ENCODE measurements at places on chromosomes 11 and 22. TPM values are rescaled to one million over a fixed set of nuclear protein-coding genes. Genes with fewer than 3 reads are reported as not detected.
A peak's percentile ranks its signal among the peaks of the same experiment; 100 is the strongest.

DNA sequence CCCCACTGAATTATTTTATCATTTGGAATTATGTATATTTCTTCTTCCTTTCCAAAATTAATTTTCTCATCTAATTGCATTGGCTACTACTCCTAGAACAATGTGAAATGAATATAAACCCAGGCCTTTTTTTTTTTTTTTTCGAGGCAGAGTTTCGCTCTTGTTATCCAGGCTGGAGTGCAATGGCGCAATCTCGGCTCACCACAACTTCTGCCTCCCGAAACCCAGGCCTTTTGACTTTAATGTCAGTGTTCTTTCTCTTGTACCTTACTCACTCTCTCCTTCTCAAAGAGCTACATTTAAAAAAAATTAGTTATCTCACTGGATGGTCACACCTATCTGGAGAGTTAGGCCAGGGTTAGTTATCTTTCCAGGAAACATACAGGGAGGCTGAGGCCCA is 35.3 kb upstream of the LRRC32 start:
- no peak for DNase-seq

GRCh38 chr11:10856689-10857458 is 979 bp downstream of the ZBED5 start:
- no peak for DNase-seq

DNA sequence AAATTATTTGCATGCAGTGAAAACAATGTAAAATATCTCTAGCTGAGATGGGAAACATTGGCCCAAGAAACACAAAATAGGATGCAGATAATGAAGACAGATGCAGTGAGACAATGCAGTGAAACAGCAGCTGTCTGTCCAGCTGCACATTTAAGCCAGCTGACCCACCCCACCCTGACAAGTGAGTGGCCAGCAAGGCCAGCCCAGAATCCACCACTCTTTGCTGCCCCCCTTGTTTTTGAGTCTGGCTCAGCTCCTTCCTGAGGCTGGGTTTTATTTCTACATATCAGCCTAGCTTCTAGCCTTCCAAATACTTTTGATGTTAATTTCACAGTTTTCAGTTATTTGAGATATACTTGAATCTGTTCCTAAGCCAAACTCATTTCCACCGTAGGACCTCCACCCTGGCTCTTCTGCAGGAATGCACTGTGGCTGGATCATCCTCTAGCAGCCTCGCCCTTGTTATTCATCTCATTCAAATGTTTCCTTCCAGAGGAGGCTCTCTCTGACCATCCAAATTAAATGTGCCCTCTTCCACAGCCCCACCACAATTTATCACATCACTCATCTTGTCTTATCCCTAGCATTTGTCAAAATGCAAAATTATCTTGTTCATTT is 154.1 kb upstream of the POU2AF2 start:
- no peak for DNase-seq

DNA sequence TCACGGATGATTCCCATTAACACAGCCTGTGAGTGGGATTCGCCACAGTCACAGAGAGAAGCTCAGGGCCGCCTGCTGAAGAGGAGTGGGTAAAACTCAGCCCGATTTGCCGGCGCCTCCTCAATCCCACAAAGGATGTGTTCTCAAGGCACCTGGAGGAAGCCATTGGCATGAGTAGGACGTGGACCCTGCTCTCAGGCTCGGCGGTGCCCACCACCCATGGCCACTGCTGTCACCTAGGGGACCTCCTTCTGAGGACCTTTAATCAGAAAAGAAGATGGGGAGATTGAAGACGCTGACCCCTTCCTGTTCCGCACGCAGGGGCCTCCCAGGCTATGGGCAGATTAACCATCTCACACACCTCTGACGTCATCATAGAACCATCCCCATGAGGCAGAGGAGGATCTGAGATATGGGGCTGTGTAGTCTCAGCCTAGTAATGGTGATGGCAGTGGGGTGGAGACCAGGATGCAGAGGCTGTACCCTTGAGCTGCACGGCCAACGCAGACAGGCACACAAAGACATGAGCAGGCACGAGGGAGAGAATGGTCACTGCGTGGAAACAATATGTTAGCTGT is 571.8 kb downstream of the BRD1 start:
- no peak for DNase-seq

- DNase-seq, result peak; percentile 93
These were observed 24.2 kb downstream of the TSKU start for GRCh38 chr11:76807206-76807875.

GRCh38 chr11:4090258-4090657 is 4.3 kb upstream of the RRM1 start:
- no peak for DNase-seq

SCT gene
- total RNA-seq, result not detected
